ENCODE measurements at places on chromosomes 5 and 9.
A peak's percentile ranks its signal among the peaks of the same experiment; 100 is the strongest.

DNA sequence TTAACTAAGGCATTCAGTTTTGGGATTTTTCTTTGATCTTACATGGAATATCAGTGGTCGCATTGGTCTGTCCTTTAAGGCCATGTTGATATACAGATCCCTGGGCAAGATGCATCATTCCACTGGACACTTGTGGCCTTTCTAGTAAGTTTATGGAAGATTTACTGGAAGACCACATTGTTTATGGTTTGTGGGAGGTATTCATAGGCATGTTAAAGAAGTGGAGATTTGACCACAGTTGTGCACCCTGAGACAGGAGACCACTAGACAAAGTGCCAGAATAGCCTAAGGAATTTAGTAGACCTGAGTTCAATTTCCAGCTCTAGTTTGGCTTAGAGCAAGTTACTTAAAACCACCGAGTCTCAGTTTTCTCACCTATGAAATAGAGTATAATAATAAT, 383.1 kb upstream of the PAPPA start:
- no peak for DNase-seq

DNA sequence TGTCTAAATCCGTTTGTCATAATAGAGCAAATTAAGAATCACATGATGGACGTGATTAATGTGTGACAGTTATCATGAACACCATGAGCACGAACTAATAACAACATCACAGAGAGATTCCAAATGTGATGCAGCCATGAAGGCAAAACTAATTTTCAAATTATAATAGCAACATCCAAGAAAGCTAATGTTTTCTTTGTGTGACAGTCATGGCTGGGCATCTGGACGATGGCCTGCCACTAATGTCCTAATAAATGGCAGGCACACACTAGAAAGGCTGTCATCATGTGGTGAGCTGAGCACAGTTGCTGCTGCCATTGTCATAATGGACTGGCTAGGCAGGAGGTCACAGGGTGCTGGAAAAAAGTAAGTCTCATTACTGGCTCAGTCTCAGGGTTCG, 280.0 kb upstream of the EFNA5 start:
- no peak for DNase-seq

DNA sequence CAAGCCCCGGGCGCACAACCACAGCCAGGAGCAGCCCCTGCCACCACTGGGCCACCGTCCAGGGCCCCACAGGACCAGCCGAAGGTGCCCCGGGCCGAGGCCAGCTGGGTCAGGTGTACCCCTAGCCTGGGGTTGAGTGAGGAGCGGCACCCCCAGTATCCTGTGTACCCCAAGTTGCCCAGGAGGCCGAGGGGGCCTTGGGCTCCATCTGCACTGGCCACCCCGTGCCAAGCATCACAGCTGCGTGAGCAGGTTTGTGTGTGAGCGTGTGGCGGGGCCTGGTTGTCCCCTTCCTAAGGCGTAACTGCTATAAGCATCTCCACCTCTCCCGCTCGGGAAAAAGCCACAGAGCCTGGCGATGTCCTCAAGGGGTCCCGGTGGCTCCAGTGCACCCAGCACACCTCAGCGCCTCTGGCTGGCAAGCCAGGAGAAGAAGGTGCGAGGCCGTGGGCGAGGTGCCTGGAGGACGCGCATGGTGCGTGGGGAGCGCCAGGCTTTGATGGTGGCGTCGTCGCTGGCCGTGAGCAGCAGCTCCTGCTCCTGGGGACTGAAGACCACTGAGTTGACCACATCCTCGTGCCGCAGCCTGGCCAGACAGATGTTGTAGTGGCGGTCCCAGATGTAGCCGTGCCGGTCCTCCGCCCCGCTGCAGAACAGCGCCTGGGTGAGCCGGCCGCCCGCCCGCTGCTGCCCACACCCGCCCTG, 3.9 kb downstream of the FBXW5 start:
- DNase-seq, result no peak

DNA sequence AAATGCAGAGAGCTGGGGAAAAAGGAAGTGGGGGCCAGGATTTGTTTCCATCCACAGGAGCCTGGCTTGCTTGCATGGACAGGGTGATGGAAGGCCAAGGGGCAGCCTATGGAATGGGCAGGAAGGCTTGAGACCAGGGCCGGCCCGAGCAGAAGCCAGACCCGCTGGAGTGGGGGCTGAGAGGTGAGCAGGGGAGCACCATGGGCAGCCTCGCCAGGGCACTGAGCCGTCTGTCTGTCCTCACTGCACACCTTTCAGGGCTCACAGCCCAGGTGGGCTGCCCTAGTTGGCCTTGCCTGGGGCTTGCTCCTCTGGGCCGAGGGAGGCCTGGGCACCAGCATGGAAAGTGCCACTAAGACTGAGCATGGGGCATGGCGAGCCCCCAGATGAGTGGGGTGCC, 58.6 kb upstream of the CNOT6 start:
- DNase-seq, result no peak

- no peak for DNase-seq
Observed at GRCh38 chr5:54772684-54773083, 212.7 kb downstream of the ESM1 start.

DNA sequence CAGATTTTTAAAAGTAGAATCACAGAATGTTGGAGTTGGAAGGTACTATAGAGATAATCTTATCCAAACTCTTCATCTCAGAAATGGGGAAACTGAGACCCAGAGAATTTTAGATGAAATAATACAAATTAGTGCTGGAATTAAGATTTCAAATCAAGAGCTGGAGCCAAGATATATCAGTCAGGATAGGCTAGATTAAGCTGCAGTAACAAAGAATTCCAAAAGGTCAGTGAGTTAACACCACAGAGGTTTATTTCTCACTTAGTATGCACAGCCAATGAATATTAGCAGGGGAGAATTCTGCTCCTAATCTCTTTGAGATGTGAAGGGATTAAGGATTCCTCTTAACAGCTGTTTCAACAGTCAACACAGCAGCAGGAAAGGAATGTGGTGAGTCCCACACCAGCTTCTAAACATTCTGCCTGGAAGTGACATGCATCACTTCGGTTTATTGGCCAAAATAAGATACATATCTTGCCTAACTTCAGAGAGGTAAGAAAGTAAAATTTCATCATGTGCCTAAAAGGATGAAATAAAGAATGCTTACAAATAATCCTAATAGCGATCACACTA, 136.8 kb downstream of the FRMD3 start:
- no peak for DNase-seq

GRCh38 chr9:26729187-26729586, 163.4 kb downstream of the CAAP1 start:
- DNase-seq, result no peak

GRCh38 chr5:138753794-138754698, 821 bp downstream of the CTNNA1 start:
- peak; percentile 63 for DNase-seq

- peak; percentile 46 for DNase-seq
Observed at GRCh38 chr5:75681125-75681830, 36.0 kb downstream of the POC5 start.

GRCh38 chr5:110413856-110414255, 312.6 kb downstream of the TMEM232 start:
- DNase-seq, result no peak

DNA sequence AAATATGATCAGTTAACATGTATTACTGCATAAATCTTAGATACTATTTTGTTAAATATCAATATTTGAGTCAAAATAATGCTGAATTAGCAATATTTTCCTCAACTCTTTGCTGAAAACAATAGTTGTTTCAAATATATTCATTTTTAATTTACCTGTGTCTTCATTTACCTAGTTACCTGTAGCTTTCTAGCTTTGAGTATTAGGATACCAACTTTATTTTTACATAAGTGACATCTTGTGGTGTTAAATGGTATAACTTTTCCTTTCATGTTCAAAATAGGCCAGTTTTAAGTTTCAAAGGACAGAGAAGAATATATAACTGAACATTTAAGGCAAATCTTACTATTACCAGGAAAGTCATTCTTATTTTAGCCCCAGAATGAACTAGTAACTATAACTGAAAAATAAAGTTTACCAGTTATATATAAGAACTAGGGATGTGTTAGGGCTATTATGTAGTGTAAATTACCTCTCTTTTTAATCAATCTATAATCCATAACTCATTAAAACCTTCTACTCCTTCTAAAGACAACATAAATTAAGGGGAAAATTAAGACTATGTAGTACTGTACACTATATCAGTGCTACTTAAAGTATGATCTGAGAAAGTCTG, 25.3 kb downstream of the AP3B1 start:
- peak; percentile 22 for DNase-seq

- DNase-seq, result no peak
Observed at GRCh38 chr9:133990366-133991213, 1.5 kb downstream of the VAV2 start.

DNA sequence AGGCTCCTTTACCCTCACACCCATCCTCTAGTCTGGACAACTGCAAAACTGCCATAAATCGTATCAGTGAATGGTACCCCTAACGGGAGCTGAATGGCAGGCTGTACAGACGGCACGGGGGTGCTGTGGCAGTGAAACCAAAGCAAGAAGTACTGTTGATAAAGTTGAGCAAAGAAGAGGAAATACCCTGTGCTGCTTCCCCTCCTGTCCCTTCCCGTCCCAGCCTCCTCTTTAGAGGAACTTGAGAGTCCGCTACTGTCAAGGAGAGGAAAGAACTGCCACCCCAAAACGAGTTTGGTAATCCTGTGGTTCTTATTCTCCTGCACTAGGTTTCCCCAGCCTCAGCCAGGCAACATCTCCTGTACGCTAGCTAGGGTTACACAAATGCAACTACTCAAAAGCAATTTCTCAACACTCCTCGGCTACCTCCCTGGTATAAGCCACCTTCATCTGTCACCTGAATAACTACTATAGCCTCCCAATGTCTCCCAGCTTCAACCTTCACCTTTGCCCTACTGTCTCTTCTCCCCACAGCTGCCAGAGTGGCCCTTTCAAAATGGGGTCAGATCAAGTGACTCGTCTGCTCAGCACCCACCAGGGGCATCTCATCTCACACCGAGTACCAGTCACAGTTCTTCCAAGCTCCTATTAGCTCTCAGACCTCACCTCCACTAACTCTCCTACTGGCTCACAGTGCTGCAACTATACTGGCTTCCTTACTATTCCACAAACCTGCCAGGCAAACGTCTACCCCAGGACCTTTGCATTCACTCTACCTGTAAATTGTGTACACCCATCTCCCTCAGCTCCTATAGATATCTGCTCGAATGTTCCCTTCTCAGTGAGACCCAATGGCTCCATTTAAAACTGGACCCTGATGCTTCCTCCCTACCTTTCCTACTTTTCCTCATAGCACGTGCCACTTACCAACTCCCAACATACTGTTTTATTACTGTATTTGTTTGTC, 4.1 kb downstream of the GLRX start:
- DNase-seq, result peak; percentile 96

DNA sequence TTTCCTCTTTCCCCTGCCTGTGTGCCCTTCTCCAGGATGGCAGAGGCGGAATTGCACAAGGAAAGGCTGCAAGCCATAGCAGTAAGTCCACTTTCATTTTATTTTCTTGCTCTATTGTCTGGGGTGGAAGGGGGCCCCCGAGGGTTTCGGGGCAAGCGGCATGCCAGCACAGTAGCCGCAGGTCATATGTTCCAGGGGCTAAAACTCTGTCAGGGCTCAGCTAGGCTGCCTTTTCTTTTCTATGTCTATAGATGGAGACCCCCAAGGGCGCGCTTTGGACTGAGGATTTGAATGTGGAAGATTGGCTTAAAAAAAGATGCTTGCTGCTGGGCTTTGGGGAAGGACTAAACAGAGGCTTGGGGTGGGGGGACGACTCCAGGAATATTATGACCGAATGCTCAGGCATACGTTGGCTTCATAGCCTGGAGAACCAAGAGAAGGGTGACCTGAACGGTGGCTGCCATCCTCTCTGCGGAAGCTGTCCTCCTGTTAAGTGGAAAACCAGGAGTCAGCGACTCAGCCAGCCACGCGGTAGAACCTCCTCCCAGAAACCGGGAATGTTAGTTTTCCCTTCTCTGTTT, 545 bp downstream of the PALM2AKAP2 start:
- DNase-seq, result no peak

- DNase-seq, result no peak
Observed at GRCh38 chr9:82108941-82109340, 120.4 kb downstream of the SPATA31D1 start.

DNA sequence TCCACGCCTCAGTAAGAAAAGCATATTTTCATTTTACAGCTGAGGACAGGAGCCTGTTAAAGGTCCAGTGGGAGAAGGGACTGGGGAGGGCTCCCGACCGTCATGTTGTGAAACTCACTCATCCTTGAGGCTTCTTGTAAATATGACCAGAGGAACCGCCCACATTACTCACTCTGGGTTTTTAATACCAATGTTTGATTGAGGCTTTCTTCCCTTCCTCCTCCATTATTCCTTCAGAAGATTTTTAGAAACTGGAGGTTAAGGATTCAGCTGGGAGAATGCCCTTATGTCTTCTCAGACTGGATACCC, 61.4 kb upstream of the GLRX start:
- DNase-seq, result peak; percentile 75

DNA sequence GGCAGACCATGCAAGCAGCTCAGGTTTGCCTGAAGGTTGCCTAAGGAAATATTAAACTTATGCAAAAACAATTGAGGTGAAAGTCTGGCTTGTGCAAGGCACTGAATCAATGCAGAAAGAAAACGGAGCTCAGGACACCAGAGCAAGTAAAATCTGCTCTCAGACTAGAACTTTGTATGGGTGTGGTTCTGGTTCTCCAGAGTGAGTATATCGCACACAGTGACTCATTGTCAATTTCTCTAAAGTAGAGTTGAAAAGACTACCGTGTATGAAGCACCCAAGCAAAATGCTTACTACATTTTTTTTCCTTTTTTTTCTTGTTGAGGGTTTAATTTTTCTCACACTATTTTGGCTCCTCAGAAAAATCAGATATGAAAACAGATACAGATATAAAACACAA, 650.3 kb upstream of the CDH10 start:
- no peak for DNase-seq

GRCh38 chr5:154885439-154885838, 27.0 kb downstream of the CNOT8 start:
- peak; percentile 24 for DNase-seq

DNA sequence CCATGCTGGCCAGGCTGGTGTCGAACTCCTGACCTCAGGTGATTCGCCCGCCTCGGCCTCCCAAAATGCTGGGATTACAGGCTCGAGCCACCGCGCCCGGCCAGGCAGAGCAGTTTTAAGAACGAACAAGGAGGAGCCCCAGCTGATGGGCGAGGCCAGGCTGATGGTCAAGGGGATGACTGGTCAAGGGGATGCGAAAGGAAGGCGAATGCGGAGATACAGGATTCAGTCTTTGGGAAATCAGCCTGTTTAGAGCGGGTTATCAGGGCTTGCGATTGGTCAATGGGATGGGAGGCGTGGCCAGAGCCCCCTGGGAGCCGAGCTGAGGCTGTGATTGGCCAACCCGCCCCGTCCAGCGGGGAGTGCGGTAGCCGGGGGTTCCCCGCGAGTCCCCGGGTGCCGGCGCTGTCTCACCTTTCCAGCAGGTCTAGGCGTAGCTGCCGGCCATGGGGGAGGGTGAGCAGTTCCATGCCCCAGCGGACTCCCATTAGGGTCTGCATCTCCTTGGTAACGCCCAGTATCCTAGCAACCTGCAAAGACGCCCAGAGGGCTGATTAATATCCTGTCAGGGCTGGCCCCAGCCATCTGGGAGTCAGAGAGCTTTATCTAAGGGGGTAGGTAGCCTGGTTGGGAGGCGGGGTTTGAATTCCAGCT, 7.5 kb upstream of the TOR2A start:
- peak; percentile 33 for DNase-seq

- DNase-seq, result no peak
Observed at GRCh38 chr5:32057187-32058096, 116.7 kb downstream of the GOLPH3 start.

All from NB4 (cell line).